ENCODE measurements at places on chromosomes 5 and 9.

GRCh38 chr9:12060811-12061210 is 632.4 kb upstream of the TYRP1 start:
- H3K27me3 ChIP-seq, result no peaks in the 10 kb centered on the region
- no peak overlapping the region for H3K27ac ChIP-seq
- H3K36me3 ChIP-seq, result no peaks in the 10 kb centered on the region
- H3K4me1 ChIP-seq, result no peaks in the 10 kb centered on the region
- no peak overlapping the region for H3K4me3 ChIP-seq

- no peak overlapping the region for H3K27ac ChIP-seq
- DNase-seq, result no peak
- H3K4me1 ChIP-seq, result no peaks in the 10 kb centered on the region
- no peak overlapping the region for H3K4me3 ChIP-seq
- H3K36me3 ChIP-seq, result no peaks in the 10 kb centered on the region
- H3K27me3 ChIP-seq, result no peaks in the 10 kb centered on the region
These were observed 210.1 kb upstream of the TRIM32 start for GRCh38 chr9:116476935-116477381.

DNA sequence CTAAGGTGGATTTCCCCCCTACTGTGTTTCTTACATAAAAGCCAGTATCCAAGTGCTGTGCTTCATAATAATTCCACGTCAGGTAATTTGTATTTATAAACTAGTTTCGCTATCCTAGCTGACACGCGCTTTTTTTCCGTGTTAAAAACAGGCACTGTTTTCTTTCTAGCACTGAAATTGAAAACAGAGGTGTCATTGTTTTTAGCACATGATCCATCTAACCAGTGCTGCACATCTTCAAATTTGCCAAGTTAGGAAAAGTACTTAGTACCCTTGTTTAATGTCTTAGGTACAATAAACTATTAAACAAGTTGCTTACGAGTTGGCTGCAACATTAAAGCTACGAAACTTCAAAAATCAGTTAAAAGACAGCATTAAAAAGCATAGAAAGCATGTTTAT is 49.9 kb downstream of the JMY start:
- H3K4me3 ChIP-seq, result no peak overlapping the region
- no peak for DNase-seq
- H3K27me3 ChIP-seq, result no peaks in the 10 kb centered on the region
- H3K36me3 ChIP-seq, result peaks cover 3% of the 10 kb centered on the region
- H3K27ac ChIP-seq, result no peak overlapping the region

DNA sequence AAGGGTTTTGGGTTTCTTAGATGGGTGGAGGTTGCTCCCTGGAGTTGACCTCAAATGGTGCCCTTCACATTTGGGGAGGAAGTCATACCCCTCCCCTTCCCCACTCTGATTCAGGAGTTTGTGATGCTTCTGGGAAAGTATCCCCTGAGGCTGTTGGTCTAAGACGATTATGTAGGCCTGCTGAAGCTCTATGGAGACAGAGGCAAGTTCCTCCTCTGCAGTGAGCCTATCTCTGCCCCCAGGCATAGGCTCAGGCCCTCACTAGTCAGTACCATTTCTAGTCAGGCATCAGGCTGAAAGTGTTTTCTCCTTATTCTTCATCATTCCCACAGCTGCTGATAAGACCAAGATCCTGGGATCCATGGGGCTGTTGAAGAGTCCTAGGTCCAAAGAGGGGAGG is 271.6 kb upstream of the NUDT12 start:
- no peak overlapping the region for H3K4me3 ChIP-seq
- no peak overlapping the region for H3K27ac ChIP-seq

DNA sequence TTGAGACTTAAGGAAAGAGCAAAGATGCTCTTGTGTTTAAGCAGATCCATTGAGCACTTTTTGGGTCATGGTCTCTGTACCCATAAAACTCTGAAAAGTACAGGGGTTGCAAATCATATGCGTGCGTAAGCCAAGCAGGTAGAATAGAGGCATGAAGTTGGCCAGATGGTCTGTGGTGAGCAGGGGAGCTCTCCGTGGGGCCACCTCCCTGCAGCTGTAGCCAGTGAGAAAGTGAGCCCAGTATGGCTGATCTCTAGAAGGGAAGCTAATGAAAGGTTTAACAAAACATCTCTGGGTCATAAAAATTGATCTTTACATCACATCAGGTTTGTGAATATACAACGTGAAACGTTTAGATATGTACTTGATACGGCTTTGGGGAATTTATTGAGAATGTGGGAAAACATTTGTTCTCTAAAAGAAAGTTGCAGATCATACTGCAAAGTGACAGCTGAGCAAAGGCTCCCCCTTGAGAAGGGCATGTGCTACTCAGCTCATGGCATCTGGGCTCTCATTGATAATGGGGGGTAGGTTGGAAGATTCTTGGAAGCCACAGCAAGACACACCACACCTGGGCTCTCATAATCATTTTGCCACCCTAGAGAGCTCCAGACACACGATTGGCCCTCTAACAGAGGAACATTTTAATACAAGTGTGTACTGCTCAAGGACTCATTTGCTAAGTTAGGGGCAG is 30.6 kb downstream of the SH3GL2 start:
- H3K36me3 ChIP-seq, result no peaks in the 10 kb centered on the region
- no peaks in the 10 kb centered on the region for H3K27me3 ChIP-seq
- H3K4me1 ChIP-seq, result no peaks in the 10 kb centered on the region
- no peak overlapping the region for H3K27ac ChIP-seq
- no peak for DNase-seq
- no peak overlapping the region for H3K4me3 ChIP-seq

DNA sequence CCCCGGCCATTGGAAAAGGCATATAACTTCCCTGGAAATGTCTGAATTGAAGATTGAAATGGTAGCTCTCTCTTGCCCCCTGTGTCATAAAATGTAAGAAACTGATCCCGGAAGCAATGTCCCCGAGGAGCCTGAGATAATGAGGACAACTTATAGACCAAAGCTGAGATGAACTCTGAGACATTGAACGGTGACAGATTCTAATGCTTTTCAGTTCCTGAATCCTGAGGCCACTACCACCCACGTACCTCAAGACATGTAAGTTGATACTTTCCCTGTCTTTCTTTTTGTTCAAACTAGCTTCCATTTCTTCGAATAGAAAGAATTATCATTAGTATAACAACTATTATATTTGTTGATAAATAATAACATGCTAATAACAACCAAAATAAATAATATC is 51.0 kb downstream of the KIF4B start:
- H3K36me3 ChIP-seq, result no peaks in the 10 kb centered on the region
- no peak overlapping the region for H3K27ac ChIP-seq
- no peaks in the 10 kb centered on the region for H3K4me1 ChIP-seq
- DNase-seq, result no peak
- H3K4me3 ChIP-seq, result no peak overlapping the region

GRCh38 chr9:91896513-91897121 is 53.4 kb downstream of the ROR2 start:
- no peaks in the 10 kb centered on the region for H3K4me1 ChIP-seq
- H3K4me3 ChIP-seq, result no peak overlapping the region
- no peak for DNase-seq
- H3K27ac ChIP-seq, result no peak overlapping the region
- no peaks in the 10 kb centered on the region for H3K36me3 ChIP-seq

GRCh38 chr5:90658620-90659019 is 100.0 kb downstream of the ADGRV1 start:
- no peak overlapping the region for H3K27ac ChIP-seq
- H3K36me3 ChIP-seq, result no peaks in the 10 kb centered on the region
- no peaks in the 10 kb centered on the region for H3K4me1 ChIP-seq
- DNase-seq, result no peak

DNA sequence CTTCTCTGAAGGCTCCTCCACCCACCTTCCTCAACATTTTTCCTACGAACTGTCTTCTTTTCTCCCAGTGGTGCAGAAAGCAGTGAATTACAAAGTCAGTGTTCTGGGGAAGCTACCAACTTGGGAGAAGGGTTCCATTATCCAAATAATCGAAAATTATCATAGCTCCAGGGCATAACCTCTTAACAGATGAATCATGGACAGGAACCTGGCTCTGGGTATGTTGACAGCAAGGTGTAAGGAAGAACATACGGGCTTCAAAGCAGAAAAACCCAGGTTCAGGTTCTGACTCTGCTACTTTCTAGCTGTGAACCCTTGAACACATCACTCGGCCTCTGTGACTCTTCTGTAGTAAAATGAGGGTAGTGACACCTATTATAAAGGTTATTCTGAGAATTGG is 351.3 kb downstream of the ENC1 start:
- no peak overlapping the region for H3K27ac ChIP-seq
- H3K27me3 ChIP-seq, result peaks cover 9% of the 10 kb centered on the region
- no peak for DNase-seq
- no peak overlapping the region for H3K4me3 ChIP-seq
- no peaks in the 10 kb centered on the region for H3K36me3 ChIP-seq

DNA sequence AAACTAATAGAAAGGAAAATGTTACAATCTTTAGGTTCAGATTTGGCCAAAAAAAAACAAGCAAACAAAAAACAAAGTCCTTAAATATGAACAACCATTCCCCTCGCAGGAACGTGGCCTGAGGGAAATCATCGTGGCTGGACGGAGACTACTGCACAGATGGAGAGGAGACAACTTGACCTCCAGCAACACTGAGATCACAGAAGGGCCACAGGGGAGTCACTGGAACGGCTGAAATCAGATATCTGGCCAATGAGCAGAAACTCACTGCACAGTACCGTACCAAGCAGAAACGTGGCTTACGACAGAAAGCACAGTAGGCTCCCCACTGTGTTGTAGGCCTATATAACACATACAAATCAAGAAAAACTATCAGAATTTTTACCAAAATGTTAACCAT is 27.7 kb downstream of the CAMSAP1 start:
- no peak for DNase-seq
- H3K27me3 ChIP-seq, result no peaks in the 10 kb centered on the region
- H3K27ac ChIP-seq, result no peak overlapping the region
- peaks cover 10% of the 10 kb centered on the region for H3K4me1 ChIP-seq
- H3K36me3 ChIP-seq, result peaks cover 4% of the 10 kb centered on the region
- no peak overlapping the region for H3K4me3 ChIP-seq

GRCh38 chr9:108363311-108363710 is 492.5 kb downstream of the ACTL7B start:
- H3K36me3 ChIP-seq, result no peaks in the 10 kb centered on the region
- H3K4me1 ChIP-seq, result no peaks in the 10 kb centered on the region
- H3K4me3 ChIP-seq, result no peak overlapping the region
- no peak for DNase-seq
- no peak overlapping the region for H3K27ac ChIP-seq

DNA sequence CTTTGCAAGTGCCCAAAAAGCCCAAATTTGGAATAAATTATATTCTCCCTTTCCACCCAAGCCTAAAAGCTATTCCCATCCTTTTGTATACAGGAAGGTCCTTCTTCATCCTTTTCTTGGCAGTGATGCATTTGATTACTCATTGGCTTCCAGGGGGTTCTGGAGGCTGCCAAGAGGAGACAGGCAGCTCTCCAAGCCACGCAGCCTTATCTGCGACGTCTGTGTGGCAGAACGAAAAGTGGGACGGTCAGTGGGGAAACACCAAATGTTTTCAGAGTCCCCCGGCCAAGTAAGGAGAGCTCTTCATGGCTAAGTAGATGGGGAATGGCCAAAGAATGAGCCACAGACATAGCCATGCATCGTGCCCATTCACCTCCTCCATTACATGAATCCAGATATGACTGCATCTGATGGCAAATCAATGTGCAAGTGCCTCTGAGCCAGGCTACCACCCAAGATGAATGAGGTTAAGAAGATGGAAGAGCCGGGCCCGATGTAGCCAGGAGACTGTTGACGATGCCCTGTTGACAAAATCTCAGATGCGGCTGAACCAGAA is 12.1 kb downstream of the ADAM19 start:
- no peak overlapping the region for H3K27ac ChIP-seq
- DNase-seq, result no peak
- H3K4me3 ChIP-seq, result no peak overlapping the region
- H3K27me3 ChIP-seq, result no peaks in the 10 kb centered on the region
- H3K4me1 ChIP-seq, result peaks cover 66% of the 10 kb centered on the region

- no peak overlapping the region for H3K27ac ChIP-seq
- no peak overlapping the region for H3K4me3 ChIP-seq
- DNase-seq, result no peak
- no peaks in the 10 kb centered on the region for H3K4me1 ChIP-seq
These were observed 356.2 kb downstream of the TMEM161B start for GRCh38 chr5:87912419-87912818.

GRCh38 chr5:39498278-39498952 is 73.6 kb upstream of the DAB2 start:
- no peak for DNase-seq
- H3K4me1 ChIP-seq, result no peaks in the 10 kb centered on the region
- no peaks in the 10 kb centered on the region for H3K27me3 ChIP-seq

DNA sequence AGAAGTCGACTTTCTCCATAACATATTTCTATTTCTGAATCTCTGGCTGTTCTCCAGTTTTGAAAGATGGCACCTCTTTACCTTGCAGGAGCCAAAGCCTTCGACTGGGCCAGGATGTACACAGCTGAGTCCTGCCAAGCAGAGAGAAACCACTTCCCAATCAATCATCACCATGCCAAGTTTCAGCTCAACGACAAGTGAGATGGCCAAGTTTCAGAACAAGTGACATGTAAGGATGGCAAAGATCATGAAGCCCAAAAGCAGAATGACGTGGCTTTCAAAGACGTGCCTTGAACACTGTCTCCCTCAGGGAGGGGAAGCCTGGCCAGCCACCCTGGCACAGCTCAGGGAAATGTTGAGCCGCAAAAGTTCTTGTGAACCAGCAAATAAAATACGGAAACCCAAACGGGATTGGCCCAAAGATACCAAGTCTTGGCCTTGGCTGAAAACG is 17.7 kb downstream of the STK10 start:
- peak overlapping the region; percentile 36 for H3K4me3 ChIP-seq
- peak overlapping the region; percentile 51 for H3K27ac ChIP-seq
- peaks cover 66% of the 10 kb centered on the region for H3K36me3 ChIP-seq
- peaks cover 66% of the 10 kb centered on the region for H3K4me1 ChIP-seq
- no peak for DNase-seq

DNA sequence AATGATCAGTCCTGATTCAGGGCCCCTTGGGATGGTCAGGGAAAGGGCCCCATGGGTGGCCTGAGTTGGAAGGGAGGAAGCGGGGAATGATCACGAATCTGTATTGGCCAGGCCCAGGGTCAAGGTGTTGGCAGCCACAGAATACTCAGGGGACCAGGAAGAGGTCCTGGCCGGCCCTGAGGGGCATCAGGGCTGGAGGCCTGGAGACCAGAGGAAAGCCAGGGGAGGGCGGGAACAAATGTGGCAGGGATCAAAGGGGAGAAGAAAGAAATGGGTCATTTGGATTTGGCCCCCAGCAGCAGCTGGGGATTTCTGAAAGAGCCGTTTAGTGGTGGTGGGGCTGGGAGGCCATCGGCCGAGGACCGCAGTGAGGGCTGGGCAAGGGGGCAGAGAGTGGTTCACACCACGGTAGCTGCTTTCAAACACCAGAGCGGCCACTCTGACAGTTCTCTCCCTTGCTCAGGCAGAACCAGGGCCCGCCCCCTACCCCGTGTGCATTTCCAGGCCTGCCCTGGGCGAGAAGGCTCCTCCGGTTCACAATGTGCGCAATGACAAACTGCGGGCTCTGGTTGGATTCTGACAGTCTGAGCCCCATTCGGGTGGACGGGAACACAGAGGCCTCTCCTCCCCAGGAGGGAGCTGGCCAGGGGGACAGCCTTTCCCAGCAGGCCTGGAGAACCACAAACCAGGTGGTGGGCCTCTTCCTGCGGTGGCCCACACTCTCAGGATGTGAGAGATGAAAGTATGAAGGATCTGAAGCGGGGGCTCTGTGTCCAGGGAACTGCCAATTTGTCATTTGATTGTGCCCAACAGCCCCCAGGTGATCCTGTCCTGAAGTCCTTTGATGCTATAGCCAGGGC is 220.3 kb upstream of the IER5L start:
- no peaks in the 10 kb centered on the region for H3K27me3 ChIP-seq
- no peak overlapping the region for H3K27ac ChIP-seq
- H3K4me3 ChIP-seq, result no peak overlapping the region
- no peaks in the 10 kb centered on the region for H3K36me3 ChIP-seq
- DNase-seq, result no peak
- peaks cover 3% of the 10 kb centered on the region for H3K4me1 ChIP-seq
